Upper lobe of left lung (tissue), 6 donors: ENCODE measurements at places on chromosomes 16 and 17. TPM values are rescaled to one million over a fixed set of nuclear protein-coding genes. Genes with fewer than 3 reads are reported as not detected.
A peak's percentile ranks its signal among the peaks of the same experiment; 100 is the strongest.

DNA sequence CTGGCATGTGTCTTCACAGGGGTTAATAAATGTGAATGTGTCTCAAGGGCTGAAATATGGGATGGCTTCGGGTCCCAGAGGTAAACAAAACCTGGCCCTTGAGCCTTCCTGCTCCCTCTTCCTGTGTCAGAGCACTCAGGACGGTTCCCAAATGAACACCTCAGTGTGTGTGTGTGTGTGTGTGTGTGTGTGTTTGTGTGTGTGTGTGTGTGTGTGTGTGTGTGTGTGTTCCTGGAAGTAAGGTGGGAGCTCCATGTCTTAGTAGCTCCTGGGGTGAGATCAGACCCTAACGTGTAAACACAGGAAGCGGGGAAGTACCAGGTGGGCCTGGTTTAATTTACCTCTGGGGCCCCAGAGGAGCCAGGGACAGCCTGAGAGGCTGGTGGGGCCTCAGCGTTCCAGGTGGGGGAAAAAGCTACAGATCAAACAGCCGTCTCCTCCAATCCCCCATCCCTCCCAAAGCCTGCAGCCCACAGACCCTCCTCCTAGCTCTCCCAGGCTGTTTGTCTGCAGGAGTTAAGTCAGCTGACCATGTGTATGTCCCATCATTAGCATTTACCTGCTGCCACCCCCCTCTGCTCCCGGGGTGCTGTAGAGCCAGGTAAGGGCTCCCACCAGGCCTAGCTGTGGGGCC lies 6.1 kb downstream of the KIF19 start:
- no peak for DNase-seq

- peak; percentile 99 for DNase-seq
Measured at GRCh38 chr17:7572588-7573323, 6.7 kb upstream of the CD68 start.

DNA sequence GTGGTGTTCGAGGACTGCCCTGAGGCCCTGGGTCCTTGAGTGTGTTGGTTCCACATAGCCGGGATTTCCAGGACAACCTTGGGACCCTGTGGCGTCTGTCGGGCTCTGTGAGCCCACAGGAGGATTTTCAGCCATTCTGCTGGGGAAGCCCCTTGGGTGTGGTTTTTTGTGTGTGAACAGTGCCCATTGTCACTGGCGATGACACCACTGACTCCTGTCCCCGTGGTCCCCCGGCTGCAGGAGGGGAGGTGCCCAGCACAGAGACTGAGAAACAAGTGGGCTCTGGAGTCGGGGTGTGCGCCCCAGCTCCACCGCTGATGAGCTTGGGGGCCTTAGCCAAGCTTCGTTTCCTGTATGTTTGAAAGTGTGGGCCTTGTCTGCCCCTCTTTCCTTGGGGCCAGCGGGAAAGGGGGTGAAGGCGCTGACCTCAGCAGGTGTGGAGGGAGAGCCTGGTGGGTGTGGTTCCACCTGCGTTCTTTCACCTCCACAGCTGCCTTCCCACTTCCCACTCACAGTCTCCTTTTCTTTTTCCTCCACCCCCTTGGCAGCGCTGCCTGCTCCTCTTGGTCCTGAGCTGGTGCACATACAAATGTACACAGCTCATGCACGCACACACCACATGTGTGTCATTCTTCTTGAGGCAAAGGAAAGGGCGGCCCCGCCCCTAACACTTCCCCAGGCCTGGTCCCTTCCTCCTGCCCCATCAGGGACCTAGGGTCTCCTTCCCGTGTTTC lies 16.1 kb downstream of the MGRN1 start:
- DNase-seq, result peak; percentile 59

GRCh38 chr16:30094541-30095165 lies 1.4 kb downstream of the YPEL3 start:
- DNase-seq, result no peak

Gene EXOC3L1
- 4.6 TPM for total RNA-seq

DNA sequence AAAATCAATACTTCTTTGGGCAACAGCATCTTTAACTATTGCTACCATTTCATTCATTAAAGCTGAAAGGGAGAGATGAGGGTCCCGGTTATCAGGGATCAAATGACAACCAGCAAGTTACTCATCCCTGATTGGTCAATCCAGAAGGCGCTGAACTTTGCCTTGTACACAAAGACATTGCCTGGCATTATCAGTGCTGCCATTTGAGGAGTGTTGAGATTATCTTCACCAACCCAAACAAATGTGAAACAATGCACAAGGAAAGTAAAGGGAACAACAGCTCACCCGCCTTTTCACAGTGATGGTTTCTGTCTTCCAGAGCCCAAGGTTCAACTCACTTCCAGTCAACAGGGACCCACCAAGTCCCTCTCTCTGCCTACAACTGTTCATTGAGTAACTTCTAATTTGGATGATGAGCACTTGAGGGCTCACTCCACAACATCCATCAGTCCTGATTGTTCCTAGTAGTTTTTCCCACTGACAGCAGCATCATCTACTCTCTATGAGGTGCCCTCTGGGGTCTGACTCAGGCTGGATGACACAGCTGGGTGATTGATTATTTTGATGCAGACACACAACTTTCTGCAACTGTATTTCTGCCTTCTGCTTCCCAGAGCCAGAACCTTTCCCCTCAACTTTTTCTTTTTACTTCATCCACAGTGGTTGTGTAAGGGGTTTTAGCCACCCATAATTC lies 32.0 kb downstream of the LYRM9 start:
- no peak for DNase-seq

DNA sequence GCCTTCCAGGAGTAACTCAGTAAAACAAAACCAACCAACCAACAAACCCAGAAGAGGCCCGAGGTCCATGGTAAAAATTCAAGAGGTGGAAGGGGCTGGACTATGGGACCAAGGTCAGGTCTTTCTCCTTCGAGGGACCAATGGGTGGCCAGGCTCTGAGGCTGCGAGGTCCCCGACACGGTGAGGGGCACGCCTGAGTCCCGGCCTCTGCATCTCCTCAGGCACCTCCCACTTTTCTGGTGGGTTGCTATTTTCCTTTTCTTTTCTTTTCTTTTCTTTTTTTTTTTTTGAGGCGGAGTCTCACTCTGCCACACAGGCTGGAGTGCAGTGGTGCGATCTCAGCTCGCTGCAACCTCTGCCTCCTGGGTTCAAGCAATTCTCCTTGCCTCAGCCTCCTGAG lies 18.0 kb downstream of the CD7 start:
- no peak for DNase-seq

- DNase-seq, result no peak
Measured at GRCh38 chr17:54282886-54283285, 460.2 kb downstream of the KIF2B start.

Gene MKS1
- total RNA-seq, result 15.2 TPM

Gene TELO2
- total RNA-seq, result 130 TPM

DNA sequence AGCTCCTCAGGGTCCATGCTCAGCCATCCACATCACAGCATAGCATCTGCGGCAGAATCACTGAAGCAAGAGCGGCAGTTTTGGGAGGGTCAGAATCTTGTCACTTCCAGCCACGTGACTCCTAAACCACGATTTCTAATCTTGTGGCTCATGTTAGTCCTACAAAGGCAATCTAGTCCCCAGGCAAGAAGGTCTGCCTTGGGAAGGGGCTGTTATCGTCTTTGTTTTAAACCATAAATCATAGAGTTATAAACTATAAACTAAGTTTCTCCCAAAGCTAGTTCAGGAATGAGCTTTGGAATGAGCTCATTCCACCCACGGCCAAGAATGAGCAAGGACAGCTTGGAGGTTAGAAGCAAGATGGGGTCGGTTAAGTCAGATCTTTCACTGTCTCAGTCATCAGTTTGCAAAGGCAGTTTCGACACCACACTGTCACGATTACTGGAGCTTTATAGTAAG lies 20.8 kb upstream of the DNAH17 start:
- no peak for DNase-seq

DNA sequence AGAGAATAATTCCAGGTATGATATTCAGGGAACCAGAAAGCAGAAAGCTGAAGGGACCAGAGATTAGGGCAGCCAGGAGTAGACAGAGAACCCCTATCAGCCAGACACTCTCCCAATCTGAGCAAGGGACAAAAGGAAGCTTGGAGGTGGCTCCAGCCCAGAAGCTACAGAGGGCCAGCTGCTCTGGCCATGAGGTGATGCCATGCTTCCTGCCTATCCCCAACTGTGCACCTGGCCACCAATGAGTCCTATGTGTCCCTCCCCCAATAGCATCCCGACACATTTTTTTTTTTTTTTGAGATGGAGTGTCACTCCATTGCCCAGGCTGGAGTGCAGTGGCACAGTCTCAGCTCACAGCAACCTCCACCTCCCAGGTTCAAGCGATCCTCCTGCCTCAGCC lies 30.0 kb downstream of the NSMCE1 start:
- DNase-seq, result no peak

DNA sequence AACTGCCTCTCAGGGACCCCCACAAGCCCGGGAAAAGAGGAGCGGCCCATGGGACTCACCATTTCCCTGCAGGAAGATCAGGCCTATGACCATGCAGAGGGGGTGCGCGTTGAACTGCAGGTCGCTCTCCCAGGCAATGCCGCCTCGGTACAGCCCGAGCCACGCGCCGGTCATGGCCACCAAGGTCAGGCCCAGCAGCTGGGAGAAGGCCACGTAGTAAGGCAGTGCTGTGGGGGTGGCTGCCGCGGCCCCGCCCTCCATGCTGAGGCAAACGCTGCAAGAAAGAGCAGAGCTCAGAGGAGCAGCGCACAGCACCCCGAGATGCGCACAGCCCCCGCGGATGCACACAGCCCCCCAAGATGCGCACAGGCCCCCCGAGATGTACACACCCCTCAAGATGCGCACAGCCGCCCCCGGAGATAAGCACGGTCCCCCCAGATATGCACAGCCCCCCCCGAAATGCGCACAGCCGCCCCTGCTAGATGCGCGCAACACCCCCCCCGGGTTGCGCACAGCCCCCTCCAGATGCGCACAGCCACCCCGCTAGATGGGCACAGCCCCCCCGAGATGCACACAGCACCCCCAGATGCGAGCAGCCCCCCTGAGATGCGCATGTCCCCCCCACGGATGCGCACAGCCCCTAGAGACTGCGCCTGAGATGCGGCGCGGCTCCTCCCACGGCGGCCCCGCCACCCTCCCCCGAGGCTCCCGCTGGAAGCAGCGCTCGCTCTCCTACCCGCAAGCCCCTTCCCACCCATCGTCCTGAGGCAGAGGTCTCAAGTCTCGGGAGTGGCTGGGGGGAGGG lies 8.6 kb downstream of the CYB561 start:
- peak; percentile 88 for DNase-seq

Gene GSE1
- total RNA-seq, result 80.2 TPM

Gene RGS11
- total RNA-seq, result 4.1 TPM

DNA sequence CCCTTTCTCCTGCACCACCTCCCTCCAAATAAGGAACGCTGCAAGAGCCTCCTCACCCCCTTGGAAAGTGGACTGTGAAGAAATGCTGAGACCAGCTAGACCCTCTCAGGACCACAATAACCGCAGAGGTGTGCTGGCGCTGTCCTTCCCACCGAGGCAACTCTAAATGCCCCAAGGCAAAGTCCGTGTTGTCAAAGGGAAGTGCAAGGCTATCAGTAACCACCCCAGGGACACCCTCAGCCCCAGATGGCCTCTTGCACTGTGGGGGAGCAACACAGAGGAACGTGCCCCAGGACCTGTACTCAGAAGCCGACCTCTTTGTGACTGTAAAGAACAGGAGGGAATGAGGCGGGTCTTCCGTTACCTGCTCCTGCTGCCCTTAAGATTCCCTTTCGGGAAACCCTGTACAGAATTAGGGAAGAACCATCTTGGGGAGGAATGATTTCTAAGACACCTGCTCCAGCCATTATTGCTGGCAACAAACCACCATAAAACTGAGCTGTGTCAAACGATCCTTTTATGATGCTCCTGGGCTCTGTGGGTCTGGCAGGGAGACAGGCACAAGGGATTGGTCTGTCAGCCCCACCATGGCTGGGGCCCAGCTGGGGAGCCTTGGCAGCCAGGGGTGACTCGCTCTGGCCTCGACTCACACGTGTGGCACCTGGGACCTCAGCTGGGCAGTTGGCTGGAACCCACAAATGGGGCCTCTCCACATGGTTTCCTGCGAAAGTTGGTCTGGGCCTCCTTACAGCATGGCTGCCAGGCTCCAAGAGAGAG lies 14.6 kb upstream of the MED9 start:
- no peak for DNase-seq

GRCh38 chr17:35709874-35710273 lies 21.6 kb upstream of the RASL10B start:
- no peak for DNase-seq

GRCh38 chr17:21295036-21295952 lies 10.8 kb downstream of the MAP2K3 start:
- DNase-seq, result no peak

GRCh38 chr17:82236142-82236971 lies 7.5 kb downstream of the SLC16A3 start:
- peak; percentile 77 for DNase-seq

- no peak for DNase-seq
Measured at GRCh38 chr17:78239489-78239931, 8.1 kb downstream of the TMEM235 start.

Gene DLG4
- total RNA-seq, result 13.4 TPM

GRCh38 chr17:7688808-7689316 lies 585 bp downstream of the WRAP53 start:
- DNase-seq, result no peak

DNA sequence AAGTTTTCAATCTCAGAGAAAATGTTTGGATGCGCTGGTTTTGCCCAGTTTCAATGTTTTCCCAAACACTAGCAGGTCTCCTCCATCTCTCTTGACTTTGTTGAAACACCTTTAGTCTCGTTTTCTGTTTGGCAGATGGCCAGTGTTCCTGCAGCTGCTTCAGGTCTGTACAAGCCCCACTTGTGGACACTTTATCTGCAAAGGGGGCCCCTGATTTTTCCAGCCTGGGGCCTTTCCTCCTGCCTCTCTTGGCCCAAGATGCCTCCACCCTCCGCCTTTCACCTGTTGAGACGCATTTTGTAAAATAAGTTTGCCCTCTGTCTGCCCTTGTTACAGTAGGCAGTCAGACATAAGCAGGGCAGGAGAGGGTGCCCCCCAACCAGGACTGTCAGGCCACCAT lies 21.8 kb upstream of the PRM1 start:
- no peak for DNase-seq

DNA sequence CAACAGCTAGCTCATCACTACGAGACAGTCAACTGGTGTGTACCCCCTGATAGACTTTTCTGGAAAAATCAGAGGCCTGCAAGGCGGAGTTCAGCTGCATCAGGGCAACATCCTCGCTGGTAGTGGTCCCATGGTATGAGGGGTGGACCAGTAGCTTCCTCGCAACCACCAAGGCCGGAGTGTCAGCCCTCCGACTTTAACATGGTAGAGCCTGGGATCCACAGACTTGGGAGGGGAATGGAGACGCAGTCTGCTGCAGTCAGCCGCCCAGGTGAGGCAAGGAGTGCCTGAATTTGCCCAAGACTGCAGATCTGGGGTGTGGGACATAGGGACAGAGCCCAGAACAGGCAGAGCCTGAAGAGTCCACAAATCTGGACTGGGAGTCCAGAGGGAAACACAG lies 13.4 kb downstream of the ZG16B start:
- DNase-seq, result no peak
